ENCODE measurements at places on chromosomes 1 and 21.

DNA sequence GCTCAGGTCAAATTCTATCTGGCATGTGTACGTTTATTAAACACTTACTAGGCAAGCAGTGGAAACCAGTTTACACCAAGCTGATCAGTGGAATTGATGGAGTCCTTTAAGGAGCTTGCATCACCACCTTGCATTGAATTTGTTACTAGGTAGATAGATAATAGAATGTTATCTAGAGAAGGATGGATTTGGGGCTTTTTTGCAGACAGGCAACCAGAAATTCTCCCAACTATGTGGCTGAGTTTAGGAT, 44.9 kb downstream of the HHAT start:
- DNase-seq = no peak

- DNase-seq = no peak
Observed at GRCh38 chr1:16324456-16324890, 27.8 kb downstream of the FBXO42 start.

GRCh38 chr1:211893260-211893659, 62.7 kb upstream of the LPGAT1 start:
- no peak for DNase-seq

DNA sequence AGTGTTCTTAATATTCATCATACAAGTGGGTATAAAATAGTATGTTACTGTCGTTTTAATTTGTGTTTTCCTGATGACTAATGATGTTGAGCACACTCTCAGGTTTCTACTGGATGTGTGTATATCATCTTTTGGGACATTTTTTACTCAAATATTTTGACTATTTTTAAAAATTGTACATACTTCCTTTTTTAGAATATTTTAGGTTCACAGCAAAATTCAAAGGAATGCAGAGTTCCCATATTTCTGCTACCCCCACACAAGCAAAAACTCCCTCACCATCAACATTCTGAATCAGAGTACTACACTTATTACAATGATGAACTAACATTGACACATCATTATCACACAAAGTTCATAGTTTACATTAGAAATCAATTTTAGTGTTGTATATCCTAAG, 114.5 kb downstream of the DPYD start:
- no peak for DNase-seq

GRCh38 chr1:165411396-165411795, 33.5 kb downstream of the RXRG start:
- no peak for DNase-seq

DNA sequence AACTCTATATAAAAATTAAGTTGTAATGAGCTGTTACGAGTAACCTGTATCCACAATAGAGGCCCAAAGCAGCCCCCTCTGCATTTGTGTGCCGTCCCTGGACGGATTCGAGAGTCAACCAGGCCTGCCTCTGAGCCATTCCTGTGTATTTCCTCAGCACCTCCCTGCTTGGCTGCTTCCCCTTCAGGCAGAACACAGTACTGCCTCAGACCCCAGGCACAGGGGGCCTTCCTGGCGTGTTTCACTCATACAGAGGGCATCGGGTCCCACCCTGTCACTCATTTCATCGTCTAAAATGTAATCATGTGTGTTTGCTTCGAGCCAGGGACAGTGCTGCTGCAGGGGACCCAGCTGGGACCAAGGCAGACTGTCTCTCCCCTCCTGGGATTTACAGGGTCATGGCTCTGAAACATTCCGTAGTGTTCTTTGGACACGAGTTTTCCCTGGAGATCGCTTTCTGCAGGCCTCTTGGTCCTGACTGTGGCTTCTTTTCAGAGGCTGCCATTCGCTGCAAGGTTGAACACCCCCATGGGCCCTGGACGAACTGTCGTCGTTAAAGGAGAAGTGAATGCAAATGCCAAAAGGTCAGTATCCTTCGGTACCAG, 19.4 kb downstream of the LGALS8 start:
- no peak for DNase-seq

DNA sequence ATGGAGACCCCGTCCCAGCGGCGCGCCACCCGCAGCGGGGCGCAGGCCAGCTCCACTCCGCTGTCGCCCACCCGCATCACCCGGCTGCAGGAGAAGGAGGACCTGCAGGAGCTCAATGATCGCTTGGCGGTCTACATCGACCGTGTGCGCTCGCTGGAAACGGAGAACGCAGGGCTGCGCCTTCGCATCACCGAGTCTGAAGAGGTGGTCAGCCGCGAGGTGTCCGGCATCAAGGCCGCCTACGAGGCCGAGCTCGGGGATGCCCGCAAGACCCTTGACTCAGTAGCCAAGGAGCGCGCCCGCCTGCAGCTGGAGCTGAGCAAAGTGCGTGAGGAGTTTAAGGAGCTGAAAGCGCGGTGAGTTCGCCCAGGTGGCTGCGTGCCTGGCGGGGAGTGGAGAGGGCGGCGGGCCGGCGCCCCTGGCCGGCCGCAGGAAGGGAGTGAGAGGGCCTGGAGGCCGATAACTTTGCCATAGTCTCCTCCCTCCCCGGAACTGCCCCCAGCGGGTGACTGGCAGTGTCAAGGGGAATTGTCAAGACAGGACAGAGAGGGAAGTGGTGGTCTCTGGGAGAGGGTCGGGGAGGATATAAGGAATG, 505 bp downstream of the LMNA start:
- peak; percentile 85 for DNase-seq

Measured in right kidney (tissue), 9 donors.